ENCODE measurements at places on chromosomes 3 and 15. TPM values are rescaled to one million over a fixed set of nuclear protein-coding genes. Genes with fewer than 3 reads are reported as not detected.

DNA sequence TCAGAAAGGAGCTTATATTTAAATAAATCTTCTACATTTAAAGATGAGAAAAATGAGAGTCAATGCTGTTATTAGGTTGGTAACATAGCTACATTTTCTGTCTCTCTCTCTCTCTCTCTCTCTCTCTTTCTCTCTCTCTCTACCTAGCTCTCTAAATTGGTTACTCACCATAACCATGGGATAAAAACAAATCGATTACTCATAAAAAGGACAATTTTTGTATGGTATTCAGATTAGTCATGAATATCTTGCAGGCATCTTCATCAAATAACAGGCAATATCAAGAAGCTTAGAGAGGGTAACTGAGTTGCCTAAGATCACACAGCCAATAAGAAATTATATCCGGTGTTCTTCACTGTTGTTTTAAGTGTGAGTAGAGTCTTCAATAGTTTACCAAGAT is 81.8 kb upstream of the ALCAM start:
- DNase-seq = no peak

GRCh38 chr15:59688423-59688781 is 718 bp downstream of the BNIP2 start:
- peak; percentile 51 for DNase-seq

GRCh38 chr3:186273586-186273985 is 88.4 kb downstream of the DGKG start:
- no peak for DNase-seq

- no peak for DNase-seq
Measured at GRCh38 chr3:27034255-27034654, 334.9 kb downstream of the NEK10 start.

DNA sequence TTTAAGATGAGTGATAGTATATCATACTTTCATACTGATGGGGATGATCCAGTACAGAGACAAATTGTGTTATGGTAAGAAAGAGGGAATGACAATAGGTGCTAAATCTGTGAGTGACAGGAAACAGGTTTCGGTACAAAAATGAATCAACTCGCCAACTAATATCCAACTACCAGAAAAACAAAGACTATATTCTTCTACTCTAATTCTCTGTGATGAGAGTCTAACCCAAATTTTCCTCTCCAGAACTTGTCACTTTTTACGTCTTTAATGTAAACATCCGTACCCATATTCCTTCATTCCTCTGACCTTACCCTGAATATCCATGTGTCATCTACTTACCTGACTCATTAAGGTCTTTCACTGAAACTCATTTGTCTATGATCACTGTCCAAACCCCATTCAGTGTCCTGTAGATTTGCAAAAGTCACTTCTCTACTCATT is 39.6 kb downstream of the SCAPER start:
- DNase-seq = no peak

DNA sequence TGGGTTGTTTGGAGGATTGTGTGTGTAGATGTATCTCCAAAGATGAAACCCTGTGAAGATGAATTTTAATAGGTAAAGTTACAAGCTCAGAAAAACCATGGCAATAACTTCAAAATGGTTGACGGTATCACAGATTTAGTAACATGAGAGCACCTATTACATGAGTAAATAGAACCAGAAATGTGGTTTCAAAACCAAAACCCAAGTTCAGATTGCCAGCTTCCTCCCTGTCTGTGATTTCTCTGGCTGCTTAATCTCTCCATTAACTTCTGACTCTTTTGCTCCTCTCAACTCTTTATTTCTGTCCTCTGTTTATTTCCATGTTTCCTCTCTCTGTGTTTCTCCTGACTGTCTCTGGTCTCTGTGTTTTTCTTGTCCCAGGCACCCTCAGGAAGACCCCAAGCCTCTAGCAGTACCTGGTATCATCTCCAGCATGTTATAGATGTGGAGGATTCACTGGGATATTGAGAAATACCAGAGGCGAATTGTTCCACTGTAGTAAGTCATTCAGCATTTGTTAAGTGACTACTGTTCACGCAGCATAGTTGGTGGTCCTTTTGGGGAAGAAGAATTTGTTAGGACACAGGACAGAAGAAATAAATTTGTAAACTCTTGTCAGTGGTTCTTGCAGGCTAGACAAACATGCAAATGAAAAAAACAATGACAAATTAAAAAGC is 138.8 kb downstream of the BBX start:
- no peak for DNase-seq

DNA sequence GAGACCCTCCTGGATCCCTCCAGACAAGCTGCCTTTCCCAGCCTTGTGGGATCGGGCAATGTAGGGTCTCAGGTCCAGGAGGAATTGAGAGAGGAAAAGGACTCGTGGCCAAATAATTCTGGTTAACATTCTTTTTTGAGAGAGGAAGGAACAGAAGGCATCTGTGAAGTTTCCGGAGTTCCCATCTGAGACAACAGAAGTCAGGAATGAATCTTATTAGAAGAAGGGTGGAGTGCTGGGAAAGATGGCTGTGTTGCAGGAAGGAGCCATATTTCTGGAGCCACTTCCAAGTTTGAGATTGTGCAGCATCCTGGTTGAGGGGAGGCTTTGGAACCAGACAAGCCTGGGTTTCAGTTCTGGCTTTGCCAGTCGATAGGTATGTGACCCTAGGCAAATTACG is 9.4 kb downstream of the BOC start:
- no peak for DNase-seq

DNA sequence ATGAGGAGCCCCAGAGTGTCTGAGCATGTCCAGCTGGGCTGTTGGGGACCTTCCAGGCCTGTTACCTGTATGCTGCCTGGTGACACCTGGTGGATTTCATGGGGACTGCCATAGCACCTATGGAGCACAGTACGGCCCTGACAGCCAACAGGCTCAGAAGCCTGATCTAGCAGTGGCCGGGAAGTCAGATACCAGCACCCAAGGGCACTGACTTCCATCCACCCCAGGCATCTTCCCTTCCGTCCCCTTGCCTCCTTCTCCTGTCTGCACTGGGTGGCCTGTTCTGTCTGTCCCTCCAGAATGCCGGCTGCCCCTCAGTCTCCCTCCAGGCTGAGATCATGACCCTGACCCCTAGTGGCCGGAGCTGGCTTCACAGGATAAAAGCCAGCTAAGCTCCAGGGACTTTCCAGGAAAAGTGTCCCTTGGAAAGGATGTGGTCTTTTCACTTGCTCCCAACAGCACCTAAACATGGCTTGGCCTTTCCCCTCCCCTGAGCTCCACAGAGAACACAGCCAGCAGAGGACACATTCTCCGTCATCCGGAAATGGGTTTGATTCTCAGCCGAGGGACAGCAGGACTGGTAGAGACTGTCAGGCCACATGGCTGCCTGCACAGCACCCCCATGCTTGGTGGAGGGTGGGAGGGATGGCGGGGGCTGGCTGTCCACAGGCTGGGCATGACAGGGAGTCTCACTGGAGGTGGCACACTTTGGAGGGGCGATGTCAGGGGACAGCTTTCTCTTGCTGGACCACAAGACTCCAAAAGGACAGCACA is 9.5 kb downstream of the RPS17 start:
- peak; percentile 83 for DNase-seq

GRCh38 chr3:135056733-135057310 is 261.8 kb downstream of the EPHB1 start:
- no peak for DNase-seq

DNA sequence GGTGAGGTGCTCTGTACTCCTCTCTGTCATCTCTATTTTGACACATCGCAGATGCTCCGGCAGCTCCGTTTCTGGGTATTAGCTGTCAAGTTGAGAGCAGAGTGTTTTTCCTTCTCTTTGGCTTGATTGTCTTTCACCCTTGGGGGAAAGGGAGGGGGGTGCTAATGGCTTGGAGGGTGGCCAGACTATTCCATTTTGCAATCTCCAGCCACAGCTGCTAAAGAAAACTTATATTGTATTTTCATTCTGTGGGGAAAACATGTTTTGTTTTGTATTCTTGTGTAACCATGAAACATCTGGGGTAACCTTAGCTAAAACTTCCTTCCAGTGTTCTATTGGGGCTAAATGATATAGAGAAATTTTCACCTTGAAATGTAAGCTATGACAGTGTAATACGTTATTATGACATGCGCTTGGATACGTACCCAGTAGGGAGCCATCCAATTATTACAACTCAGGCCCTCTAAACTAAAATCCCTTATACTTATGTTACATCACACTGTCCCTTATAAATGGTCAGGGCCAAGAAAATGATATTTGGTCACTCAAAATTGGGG is 14.0 kb upstream of the LARP6 start:
- no peak for DNase-seq

DNA sequence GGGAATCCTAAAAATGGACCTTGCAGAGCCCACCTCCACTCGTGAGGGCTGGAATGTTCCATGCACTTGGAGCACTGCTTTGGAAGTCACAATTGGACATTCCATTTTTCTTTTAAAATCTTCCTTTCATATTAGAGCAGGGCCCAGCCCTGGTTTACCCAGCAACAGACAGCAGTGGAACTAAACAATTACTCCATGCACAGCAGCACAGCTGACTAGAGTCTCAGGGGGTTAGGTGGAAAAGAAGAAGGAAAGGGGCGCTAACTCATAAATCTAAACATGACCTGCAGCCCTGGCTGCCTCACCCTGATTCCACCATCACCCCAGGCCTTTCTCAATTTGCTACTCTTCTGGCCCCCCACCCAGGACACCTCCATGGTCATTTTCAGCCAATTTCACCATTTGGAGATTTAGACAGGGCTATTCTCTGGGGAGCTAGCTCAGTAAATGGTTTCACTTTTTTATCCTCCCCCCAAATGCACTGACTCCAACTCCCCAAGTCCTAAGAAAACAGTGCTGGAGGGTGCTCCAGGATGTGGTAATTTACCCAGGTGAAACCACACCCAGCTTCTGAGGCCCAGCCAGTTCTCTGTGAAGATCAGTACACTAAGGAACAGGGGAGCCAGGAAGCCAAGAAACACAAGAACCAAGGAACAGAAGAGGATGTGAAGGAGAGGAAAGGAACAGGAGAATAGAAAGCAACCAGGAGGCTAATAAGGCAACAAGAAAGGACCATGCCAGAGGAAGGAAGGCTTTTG is 1.6 kb upstream of the LRRC31 start:
- DNase-seq = peak; percentile 60

DNA sequence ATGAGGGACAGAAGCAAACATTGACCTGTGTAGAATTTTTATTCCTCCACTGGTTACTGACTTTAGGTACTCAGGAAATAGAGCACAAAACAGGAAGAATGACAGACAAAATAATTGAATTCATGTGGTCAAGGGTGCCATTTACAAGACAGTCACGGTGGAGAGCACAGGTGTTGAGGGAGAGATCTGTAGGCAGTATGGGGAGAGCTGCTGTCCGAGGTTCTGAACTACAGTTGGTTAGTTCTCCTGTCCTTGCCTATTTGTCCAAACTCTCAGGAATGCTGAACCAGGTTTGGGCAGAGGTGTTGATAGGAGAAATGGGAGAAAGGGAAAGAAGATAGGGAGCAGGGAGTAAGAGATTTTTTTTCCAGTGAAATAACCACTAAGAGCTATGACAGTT is 178.5 kb upstream of the ZBTB20 start:
- peak; percentile 33 for DNase-seq

DNA sequence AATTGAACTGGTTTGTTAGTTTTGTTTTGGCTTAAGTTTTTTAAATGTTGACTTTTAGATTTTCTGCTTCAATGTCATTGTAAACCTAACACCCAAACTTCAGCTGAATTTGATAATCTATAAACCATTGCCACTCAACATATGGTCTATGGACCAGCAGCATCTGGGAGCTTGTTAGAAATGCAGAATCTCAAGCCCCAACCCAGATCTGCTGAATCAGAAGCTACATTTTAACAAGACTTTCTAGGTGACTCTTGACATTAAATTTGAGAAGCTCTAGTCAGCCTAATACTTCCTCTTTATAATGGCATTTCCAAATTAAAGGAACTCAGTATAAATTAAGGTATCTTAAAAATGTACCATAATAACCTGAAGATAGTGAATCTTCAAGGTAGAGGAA is 96.5 kb upstream of the THRB start:
- DNase-seq = no peak

DNA sequence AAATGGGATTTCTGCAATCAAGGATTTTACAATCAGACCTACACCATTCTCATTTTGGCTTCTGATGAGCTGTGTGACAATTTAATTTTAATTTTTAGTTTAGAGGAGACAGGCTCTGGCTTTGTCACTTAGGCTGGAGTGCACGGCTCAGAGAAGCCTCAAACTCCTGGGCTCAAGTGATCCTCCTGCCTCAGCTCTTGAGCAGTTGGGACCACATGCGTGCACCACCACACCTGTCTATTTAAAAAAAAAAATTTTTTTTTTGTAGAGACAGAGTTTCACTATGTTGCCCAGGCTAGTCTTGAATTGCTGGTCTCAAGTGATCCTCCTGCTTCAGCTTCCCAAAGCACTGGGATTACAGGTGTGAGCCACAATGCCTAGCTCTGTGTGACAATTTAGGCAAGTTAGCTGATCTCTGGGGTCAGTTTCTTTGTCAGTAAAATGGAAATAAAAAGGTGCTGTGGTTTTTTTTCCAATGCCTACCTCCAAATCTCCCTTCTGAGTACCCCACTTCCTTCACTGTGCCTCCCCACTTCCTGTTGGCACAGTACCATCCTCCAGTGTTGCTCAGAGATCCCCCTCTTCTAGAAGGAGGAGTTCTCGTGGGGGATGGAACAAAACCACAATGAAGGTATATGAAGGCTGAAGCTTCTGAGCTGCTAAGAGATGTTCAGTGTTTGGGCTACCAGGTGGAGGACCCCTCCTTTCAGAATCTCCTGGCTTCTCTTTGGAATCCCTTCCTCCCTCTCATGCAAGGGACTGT is 54.1 kb upstream of the GSK3B start:
- DNase-seq = no peak

- no peak for DNase-seq
Measured at GRCh38 chr3:133283958-133284807, 115.7 kb upstream of the BFSP2 start.

- no peak for DNase-seq
Measured at GRCh38 chr3:197432384-197433127, 123.2 kb downstream of the BDH1 start.

GRCh38 chr3:186705882-186706780 is 11.0 kb upstream of the KNG1 start:
- DNase-seq = peak; percentile 76

Gene SRGAP3
- 5.9 TPM for total RNA-seq

Gene NOX5
- not detected for total RNA-seq

Gene PLSCR5
- not detected for total RNA-seq

Gene SLC6A20
- total RNA-seq = not detected

Gene ATP8B4
- 39.2 TPM for total RNA-seq

Gene TMEM212
- not detected for total RNA-seq

Gene NAA50
- 116 TPM for total RNA-seq

Gene BMF
- total RNA-seq = 4.0 TPM

Gene SLCO2A1
- total RNA-seq = not detected

Gene GPX1
- 115 TPM for total RNA-seq

Gene CATSPER2
- 9.1 TPM for total RNA-seq

Gene CDHR4
- not detected for total RNA-seq

Gene MST1R
- total RNA-seq = 3.9 TPM

Gene ACSBG1
- total RNA-seq = 0.81 TPM

Gene SNTN
- not detected for total RNA-seq

Gene CHAC1
- total RNA-seq = 8.9 TPM
